ENCODE measurements at places on chromosomes 1 and 21.

DNA sequence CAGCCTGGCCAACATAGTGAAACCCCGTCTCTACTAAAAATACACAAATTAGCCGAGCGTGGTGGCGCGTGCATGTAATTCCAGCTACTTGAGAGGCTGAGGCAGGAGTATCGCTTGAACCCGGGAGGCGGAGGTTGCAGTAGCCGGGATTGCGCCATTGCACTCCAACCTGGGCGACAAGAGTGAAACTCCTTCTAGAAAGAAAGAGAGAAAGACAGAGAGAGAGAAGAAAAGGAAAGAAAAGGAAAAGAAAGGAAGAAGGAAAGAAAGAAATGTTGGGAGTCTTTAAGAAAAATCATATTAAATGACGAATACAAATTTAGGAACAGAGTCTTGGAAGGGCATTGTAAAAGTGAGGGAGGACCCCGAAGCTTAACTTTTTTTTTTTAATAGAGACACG is 1.8 kb upstream of the HNRNPR start:
- no peak for DNase-seq

- DNase-seq = no peak
Measured at GRCh38 chr1:243562473-243562872, 287.6 kb downstream of the AKT3 start.

- DNase-seq = no peak
Measured at GRCh38 chr1:162676087-162676486, 43.8 kb downstream of the DDR2 start.

DNA sequence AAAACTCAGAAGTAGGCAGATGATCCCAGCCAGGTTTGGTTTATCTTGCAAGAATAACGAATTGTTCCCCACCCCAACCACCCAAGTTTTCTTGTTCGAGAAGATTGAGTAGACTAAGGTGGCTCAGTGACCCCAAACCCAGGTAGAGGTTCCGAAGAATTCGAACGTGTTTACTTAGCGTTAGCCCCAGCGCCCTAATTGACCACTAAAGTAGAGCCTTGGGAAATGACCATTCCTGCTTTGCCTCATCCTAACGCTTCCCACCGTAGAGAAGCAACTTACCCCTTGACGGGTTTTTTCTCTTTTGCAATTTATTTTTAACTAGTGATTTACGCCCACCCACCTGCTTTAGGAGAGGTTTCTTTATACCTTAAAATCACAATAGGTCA is 870 bp downstream of the FBXO28 start:
- DNase-seq = no peak

DNA sequence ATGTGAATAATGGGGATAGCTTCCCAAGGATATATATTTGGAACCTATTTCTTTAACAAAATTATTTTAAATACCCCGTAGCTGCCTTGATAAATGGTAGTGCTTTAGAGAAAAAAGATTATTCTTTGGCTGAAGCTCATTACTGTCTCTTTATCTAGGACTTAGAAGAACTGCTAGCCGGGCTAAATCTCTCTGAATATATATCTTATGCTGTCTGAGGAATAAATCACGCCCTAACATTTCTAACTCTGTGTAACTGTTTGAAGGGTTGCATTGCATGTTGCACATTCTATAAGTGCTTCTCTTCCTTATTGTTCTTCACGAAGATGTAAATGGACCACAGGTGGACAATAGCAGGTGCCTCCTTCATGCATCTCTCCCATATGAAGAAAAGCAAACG is 585.0 kb upstream of the ZP4 start:
- no peak for DNase-seq

- no peak for DNase-seq
Measured at GRCh38 chr21:22630953-22631465, 1632.8 kb downstream of the NCAM2 start.

- no peak for DNase-seq
Measured at GRCh38 chr1:175675017-175675416, 68.4 kb downstream of the TNR start.

- DNase-seq = no peak
Measured at GRCh38 chr21:37659874-37660273, 256.4 kb downstream of the KCNJ6 start.

GRCh38 chr1:2038229-2038628 is 12.0 kb upstream of the PRKCZ start:
- no peak for DNase-seq

Data from omental fat pad (tissue), 4 donors.